ENCODE measurements at places on chromosomes 6 and 20. TPM values are rescaled to one million over a fixed set of nuclear protein-coding genes. Genes with fewer than 3 reads are reported as not detected.

Gene SMPDL3A
- total RNA-seq: 7.3 TPM

Gene BFSP1
- 2.3 TPM for total RNA-seq

Gene UNC93A
- not detected for total RNA-seq

Gene CHRNA4
- total RNA-seq: not detected

Gene HLA-B
- 86.9 TPM for total RNA-seq

Gene SLC2A10
- 9.3 TPM for total RNA-seq

Gene FGD2
- total RNA-seq: not detected

Gene PPP1R3D
- total RNA-seq: 7.5 TPM

Gene STK35
- total RNA-seq: 18.8 TPM

Gene ZNF311
- total RNA-seq: 0.66 TPM

Gene C6orf163
- 4.6 TPM for total RNA-seq

Gene TMEM170B
- 9.6 TPM for total RNA-seq

Gene SYNGAP1
- 3.5 TPM for total RNA-seq

Gene SPO11
- total RNA-seq: not detected

Gene DNAH8
- total RNA-seq: 0.07 TPM

Gene RGS17
- total RNA-seq: 4.8 TPM

Gene ARG1
- not detected for total RNA-seq

Gene CALHM6
- total RNA-seq: 0.13 TPM

Gene SNPH
- 4.8 TPM for total RNA-seq

Gene SOBP
- 6.0 TPM for total RNA-seq

Gene RGS19
- total RNA-seq: 17.4 TPM

Gene PROKR2
- total RNA-seq: not detected

Gene FAM209B
- not detected for total RNA-seq

Measured in thoracic aorta endothelial cell (primary cell).